ENCODE measurements at places on chromosomes 3 and 15.

- DNase-seq, result no peak
Observed at GRCh38 chr3:166274351-166275023, 437.3 kb upstream of the BCHE start.

DNA sequence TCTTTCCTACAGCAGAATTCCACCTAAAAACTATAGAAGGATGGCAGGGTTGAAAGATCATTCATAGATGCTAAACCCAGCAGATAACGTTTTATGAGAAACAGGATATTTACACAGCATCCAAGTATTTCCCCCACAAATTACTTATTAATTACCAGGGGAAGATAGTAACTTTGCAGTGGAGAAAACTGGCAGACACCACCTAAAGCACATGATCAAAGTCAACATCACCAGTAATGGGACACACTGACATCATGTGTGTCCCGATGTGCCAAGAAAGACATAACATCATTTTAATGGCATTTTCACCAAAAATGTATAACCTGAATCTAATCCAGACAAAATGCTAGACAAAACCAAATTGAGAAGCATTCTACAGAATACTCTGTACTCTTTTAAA is 220.4 kb upstream of the THBS1 start:
- DNase-seq, result no peak

GRCh38 chr15:42107473-42107872 is 13.1 kb upstream of the PLA2G4D start:
- no peak for DNase-seq

- no peak for DNase-seq
Observed at GRCh38 chr3:11953350-11953749, 50.8 kb upstream of the SYN2 start.

DNA sequence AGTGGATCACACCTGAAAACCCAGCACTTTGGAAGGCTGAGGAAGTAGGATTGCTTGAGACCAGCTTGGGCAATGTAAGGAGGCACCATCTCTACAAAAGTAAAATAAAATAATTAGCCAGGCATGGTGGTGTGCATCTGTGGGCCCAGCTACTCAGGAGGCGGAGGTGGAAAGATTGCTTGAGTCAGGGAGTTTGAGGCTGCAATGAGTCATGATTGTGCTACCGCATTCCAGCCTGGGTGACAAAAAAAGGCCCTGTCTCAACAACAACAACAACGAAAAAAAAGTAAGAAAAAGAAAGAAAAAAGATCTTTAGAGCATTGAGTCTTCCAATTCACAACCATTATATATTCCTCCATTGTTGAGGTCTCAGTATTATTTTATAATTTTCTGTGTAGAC is 192.4 kb upstream of the DPH6 start:
- DNase-seq, result no peak

GRCh38 chr3:127132876-127133275 is 60.1 kb upstream of the PRR23E start:
- no peak for DNase-seq
